ENCODE measurements at places on chromosomes 7 and 10. TPM values are rescaled to one million over a fixed set of nuclear protein-coding genes. Genes with fewer than 3 reads are reported as not detected.

SUN3 gene
- not detected for total RNA-seq

- peaks cover 3% of the 10 kb centered on the region for H3K36me3 ChIP-seq
- H3K4me3 ChIP-seq: peak overlapping the region; percentile 82
- no peaks in the 10 kb centered on the region for H3K27me3 ChIP-seq
- H3K27ac ChIP-seq: peak overlapping the region; percentile 99
- H3K4me1 ChIP-seq: peaks cover 10% of the 10 kb centered on the region
- no peak for DNase-seq
Observed at GRCh38 chr7:98879979-98880315, 1.6 kb downstream of the TRRAP start.

GRCh38 chr7:25305831-25306230 lies 77.5 kb upstream of the NPVF start:
- H3K27ac ChIP-seq: no peak overlapping the region
- H3K36me3 ChIP-seq: no peaks in the 10 kb centered on the region
- DNase-seq: no peak
- H3K4me3 ChIP-seq: no peak overlapping the region
- H3K27me3 ChIP-seq: no peaks in the 10 kb centered on the region

DNA sequence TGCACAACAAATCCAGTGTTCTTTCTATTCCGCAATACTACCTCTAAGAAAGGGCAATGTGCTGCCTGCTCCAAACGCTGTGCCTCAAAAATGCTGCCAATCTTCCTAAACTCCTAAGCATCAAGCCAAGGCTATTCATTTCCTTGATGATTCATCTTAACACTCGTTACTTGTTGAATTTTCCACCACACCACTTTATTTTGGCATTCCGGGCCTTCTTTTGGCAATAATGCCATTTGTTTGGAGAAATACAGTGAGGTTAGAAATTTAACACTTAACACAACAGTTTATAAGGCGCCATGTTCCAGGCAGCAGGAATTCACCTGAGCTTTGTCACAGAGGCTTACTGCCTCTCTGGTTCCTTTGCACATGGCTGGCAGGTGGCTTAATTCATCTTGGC lies 82.6 kb upstream of the ABCB5 start:
- no peak for DNase-seq
- no peak overlapping the region for H3K4me3 ChIP-seq
- no peaks in the 10 kb centered on the region for H3K36me3 ChIP-seq
- no peaks in the 10 kb centered on the region for H3K27me3 ChIP-seq
- no peaks in the 10 kb centered on the region for H3K4me1 ChIP-seq

OGA gene
- total RNA-seq: 59.8 TPM

DNA sequence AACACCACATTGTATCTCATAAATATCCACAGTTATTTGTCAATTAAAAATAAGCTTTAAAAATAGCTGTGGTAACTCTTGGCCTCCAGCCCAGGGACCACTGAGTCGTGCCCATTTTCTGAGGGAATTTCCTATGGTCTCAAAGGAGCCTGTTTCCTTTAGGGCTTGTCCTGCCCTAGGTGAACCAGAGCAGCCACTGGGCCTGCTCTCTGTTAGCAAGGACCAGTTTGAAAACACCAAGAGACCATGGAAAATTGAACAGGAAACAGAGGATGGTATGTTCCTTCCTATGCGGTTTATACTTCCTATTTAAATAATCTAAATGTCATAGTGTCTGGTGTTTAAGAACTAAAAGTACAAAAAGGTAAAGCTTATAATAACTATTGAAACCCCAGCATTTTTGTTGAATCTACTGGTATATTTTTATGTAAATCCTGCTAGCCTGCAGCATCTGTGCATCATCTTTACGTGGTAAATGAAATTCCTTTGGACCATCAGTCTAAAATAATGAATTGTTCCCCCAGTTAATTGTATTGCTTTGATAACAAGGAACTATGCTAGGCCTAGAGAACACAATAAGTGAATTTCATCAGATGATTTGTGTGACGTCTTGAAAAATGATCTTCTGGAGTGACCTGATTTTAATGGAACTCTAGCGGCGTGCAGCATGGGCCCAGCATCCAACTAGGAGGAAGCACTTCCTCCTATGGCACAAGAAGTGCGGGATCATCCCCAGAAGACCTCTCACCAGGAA lies 333.7 kb downstream of the GFRA1 start:
- no peaks in the 10 kb centered on the region for H3K27me3 ChIP-seq
- no peak overlapping the region for H3K27ac ChIP-seq
- no peak for DNase-seq
- no peaks in the 10 kb centered on the region for H3K36me3 ChIP-seq

- H3K27me3 ChIP-seq: no peaks in the 10 kb centered on the region
- H3K4me1 ChIP-seq: peaks cover 52% of the 10 kb centered on the region
- no peak overlapping the region for H3K4me3 ChIP-seq
- peak overlapping the region; percentile 27 for H3K27ac ChIP-seq
- no peak for DNase-seq
- no peaks in the 10 kb centered on the region for H3K36me3 ChIP-seq
Observed at GRCh38 chr10:99435986-99436638, 5.7 kb upstream of the GOT1 start.

TMEM229A gene
- total RNA-seq: not detected

GRCh38 chr7:88262562-88262961 lies 42.7 kb upstream of the SRI start:
- H3K4me3 ChIP-seq: no peak overlapping the region
- no peak overlapping the region for H3K27ac ChIP-seq
- DNase-seq: no peak
- no peaks in the 10 kb centered on the region for H3K36me3 ChIP-seq
- H3K27me3 ChIP-seq: peaks cover 3% of the 10 kb centered on the region

DNA sequence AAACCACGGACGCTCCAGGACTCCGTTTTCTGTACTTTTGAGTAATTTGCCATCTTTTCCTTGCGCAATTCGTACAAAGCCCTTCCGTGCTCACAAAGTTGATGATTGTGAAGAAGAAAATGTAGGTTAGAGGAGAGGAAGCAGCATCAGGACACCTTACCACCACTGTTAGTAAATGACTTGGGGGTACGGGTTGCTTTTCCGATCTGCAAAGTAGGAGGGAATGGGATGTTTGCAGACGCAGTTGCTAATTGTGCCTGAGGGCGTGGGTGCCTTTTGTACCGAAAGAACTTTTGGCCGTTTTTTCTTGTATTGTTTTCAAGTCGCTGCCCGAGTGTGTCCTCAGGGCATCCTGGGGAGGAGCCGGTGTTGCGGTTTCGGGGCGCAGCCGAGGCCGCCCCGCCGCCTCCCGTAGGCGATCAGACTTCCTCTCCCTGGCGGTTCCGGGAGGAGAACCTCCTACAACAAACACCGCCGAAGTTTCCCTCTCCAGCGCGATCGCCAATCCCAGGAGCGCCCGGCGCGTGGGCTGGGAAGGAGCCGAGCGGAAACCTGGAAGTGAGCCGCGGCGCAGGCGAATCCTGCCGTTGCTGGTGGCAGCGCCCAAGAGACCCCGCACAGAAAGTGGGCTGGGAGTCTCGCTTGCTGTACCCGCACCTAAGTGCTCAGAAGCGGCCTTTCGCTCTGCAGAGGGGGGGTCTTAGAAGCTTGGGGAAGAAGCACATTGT lies 1.0 kb downstream of the PRR15 start:
- no peak overlapping the region for H3K27ac ChIP-seq
- peaks cover 26% of the 10 kb centered on the region for H3K4me1 ChIP-seq
- H3K36me3 ChIP-seq: no peaks in the 10 kb centered on the region
- peak overlapping the region; percentile 71 for H3K4me3 ChIP-seq
- H3K27me3 ChIP-seq: peaks cover 87% of the 10 kb centered on the region
- peak; percentile 53 for DNase-seq

DNA sequence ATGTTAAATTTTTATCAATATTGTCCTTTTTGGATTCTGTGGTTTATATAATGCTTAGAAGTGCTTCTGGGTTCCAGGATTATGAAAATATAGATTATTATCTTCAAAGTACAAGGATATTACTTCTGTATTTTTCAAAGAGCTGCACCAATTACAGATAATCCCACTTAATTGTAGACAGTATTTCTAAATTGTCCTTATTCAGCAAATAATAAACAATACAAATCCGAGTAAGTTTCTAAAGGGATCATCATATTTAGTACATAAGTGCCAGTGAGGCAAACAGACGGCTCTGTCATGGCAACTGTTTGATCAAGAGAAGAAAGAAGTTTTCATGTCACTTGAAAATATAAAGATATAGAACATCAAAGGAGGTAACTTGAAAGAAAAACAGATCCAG lies 19.2 kb downstream of the ANKMY2 start:
- no peaks in the 10 kb centered on the region for H3K27me3 ChIP-seq
- no peak overlapping the region for H3K27ac ChIP-seq
- no peaks in the 10 kb centered on the region for H3K4me1 ChIP-seq
- H3K4me3 ChIP-seq: no peak overlapping the region
- peaks cover 2% of the 10 kb centered on the region for H3K36me3 ChIP-seq

GRCh38 chr10:65130162-65130758 lies 1609.1 kb downstream of the REEP3 start:
- no peak overlapping the region for H3K27ac ChIP-seq
- no peaks in the 10 kb centered on the region for H3K27me3 ChIP-seq
- no peaks in the 10 kb centered on the region for H3K4me1 ChIP-seq
- DNase-seq: no peak
- H3K36me3 ChIP-seq: no peaks in the 10 kb centered on the region

KCP gene
- total RNA-seq: 0.32 TPM

- H3K4me1 ChIP-seq: no peaks in the 10 kb centered on the region
- H3K4me3 ChIP-seq: no peak overlapping the region
- no peaks in the 10 kb centered on the region for H3K27me3 ChIP-seq
- no peak for DNase-seq
- H3K36me3 ChIP-seq: no peaks in the 10 kb centered on the region
Observed at GRCh38 chr10:114498413-114499111, 94.3 kb upstream of the AFAP1L2 start.

- no peaks in the 10 kb centered on the region for H3K27me3 ChIP-seq
- no peak for DNase-seq
- H3K36me3 ChIP-seq: peaks cover 19% of the 10 kb centered on the region
- no peaks in the 10 kb centered on the region for H3K4me1 ChIP-seq
- H3K4me3 ChIP-seq: no peak overlapping the region
Observed at GRCh38 chr7:48102530-48102929, 13.5 kb downstream of the UPP1 start.

DNA sequence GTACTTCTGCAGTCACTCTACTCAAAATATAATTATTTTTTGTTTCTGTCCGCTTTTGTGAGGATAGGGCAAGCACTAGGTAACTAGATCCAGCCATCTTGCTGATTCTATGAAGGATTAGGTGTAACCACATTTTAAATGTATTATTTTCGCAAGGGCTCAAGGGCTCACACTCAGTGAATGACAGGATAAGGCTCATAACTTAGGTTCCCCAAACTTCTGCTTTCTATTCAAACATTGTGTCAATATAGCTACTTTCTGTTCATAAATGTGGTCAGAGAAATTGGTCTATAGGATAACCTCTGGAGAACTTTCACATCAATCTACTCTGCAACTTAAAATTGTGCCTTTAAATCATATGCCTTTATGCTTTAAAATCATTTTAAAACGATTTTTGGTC lies 1141.2 kb downstream of the SORCS1 start:
- no peaks in the 10 kb centered on the region for H3K27me3 ChIP-seq
- DNase-seq: no peak
- no peak overlapping the region for H3K27ac ChIP-seq
- H3K36me3 ChIP-seq: no peaks in the 10 kb centered on the region
- no peak overlapping the region for H3K4me3 ChIP-seq

DNA sequence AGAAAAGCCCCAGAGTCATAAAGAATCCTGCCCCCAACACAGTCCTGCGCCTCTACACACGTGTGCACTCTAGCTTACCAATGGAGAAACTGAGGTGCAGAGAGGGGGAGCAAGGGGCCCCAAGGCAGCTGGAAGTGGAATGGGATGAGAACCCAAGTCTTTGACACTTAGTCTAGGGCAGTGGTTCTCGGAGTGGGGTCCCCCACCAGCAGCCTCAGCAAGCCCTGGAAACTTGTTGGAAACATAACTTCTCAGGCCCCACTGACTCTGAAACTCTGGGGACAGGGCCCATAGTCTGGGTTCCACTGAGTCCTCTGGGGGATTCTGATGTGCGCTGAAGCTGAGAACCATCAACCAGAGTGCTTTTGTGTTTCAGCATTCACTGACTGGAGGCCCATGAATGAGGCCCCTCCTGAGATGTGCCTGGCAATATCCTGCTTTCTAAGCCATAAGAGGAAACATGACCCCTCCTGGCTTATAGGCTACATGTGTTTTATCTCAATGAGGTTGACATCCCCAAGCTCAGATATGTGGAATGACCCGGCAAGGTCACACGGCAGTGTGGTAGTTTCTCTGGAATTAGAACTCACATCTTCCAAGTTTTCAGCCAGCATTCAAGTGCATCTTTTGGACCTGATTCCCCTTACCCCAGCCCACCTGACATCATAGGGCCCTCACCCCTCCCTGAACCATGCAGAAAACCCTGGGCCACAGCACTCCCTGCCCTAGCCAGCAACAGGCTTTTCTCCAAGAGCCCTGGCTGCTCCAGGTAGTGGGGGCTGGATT lies 147.3 kb upstream of the PCBD1 start:
- no peak overlapping the region for H3K4me3 ChIP-seq
- no peaks in the 10 kb centered on the region for H3K4me1 ChIP-seq
- H3K36me3 ChIP-seq: no peaks in the 10 kb centered on the region
- H3K27ac ChIP-seq: no peak overlapping the region
- H3K27me3 ChIP-seq: no peaks in the 10 kb centered on the region

- H3K27ac ChIP-seq: no peak overlapping the region
- no peak for DNase-seq
- no peak overlapping the region for H3K4me3 ChIP-seq
- peaks cover 2% of the 10 kb centered on the region for H3K27me3 ChIP-seq
Observed at GRCh38 chr10:64041989-64042490, 520.8 kb downstream of the REEP3 start.

DNA sequence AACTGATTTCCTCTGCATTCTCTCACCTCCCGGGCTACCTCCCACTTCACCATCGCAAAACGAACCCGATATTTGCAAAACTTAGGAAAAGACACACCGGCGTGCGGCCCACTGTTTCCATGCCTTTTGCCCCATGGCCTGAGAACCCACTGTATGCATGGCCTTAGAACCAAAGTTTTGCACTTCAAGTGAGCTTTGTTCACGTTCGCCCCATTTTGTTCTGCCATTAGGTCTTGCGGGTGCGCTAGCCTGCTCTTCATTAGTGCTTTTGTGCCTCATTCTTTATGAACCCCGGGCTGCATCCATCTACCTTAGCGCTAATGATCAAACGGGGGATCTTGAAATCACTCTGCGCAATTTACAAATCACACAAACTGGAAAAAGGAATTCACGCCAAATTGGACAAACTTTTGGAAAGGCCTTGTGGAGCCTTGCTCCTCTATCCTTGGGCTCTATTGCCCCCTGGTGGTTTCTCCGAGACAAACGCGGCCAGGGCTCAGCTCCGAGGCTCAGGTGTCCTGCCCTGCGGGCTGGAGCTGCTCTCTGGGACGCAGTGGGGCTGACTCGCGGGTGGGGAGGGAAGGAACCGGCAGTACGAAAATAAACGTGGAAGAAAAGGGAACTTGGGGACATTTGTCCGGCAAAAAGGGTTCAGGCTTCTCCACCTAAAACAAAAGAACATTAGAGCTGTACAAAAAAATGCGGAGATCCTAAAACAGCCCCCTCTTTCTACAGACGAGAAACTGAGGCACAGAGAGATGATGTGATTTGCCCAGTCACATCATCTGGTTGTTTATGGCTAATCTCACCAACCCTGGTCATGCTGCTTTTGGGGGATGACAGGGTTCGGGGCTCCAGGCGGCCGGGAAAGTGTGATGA lies 300.4 kb upstream of the NFE2L3 start:
- H3K4me3 ChIP-seq: peak overlapping the region; percentile 33
- peak overlapping the region; percentile 97 for H3K27ac ChIP-seq
- H3K4me1 ChIP-seq: peaks cover 63% of the 10 kb centered on the region
- H3K36me3 ChIP-seq: no peaks in the 10 kb centered on the region
